ENCODE measurements at places on chromosomes 5 and 9.
A peak's percentile ranks its signal among the peaks of the same experiment; 100 is the strongest.

DNA sequence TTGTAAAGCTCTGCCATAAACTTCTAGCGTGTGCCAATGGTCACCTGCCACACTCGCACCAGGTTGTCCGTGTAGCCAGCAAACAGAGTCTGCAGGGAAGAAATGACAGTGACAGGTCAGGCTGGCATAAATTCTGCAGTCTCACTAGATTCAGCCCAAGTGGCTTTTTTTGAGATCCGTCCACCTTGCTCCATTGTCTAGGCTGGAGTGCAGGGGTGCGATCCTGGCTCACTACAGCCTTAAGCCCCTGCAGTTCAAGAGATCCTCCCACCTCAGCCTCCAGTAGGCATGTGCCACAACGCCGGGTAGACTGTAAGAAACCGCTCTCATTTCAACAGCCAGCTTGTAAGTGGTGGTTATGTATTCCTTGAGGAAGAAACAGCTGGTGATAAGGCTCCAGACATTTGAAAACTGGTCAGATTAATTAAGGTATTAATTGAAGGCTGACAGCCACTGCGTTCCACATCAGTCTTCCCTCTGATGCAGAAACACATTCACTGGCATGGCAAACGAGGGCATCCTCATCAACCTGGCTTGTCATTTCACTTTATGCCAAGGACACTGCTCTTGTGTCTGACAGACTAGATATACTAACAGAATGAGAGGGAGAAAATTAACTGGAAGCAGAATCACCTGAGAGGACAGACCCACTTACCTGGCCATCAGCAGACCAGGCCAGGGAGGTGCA lies 6.6 kb downstream of the RACK1 start:
- peaks cover 10% of the 10 kb centered on the region for H3K4me1 ChIP-seq
- no peak overlapping the region for H3K27ac ChIP-seq
- peak overlapping the region; percentile 76 for H3K4me3 ChIP-seq
- H3K36me3 ChIP-seq = peaks cover 55% of the 10 kb centered on the region

GRCh38 chr5:116576053-116576713 lies 1.6 kb upstream of the SEMA6A start:
- H3K27me3 ChIP-seq = peaks cover 23% of the 10 kb centered on the region
- DNase-seq = peak; percentile 91
- H3K36me3 ChIP-seq = peaks cover 5% of the 10 kb centered on the region
- peak overlapping the region; percentile 97 for H3K4me3 ChIP-seq
- peaks cover 16% of the 10 kb centered on the region for H3K4me1 ChIP-seq
- no peak overlapping the region for H3K27ac ChIP-seq

DNA sequence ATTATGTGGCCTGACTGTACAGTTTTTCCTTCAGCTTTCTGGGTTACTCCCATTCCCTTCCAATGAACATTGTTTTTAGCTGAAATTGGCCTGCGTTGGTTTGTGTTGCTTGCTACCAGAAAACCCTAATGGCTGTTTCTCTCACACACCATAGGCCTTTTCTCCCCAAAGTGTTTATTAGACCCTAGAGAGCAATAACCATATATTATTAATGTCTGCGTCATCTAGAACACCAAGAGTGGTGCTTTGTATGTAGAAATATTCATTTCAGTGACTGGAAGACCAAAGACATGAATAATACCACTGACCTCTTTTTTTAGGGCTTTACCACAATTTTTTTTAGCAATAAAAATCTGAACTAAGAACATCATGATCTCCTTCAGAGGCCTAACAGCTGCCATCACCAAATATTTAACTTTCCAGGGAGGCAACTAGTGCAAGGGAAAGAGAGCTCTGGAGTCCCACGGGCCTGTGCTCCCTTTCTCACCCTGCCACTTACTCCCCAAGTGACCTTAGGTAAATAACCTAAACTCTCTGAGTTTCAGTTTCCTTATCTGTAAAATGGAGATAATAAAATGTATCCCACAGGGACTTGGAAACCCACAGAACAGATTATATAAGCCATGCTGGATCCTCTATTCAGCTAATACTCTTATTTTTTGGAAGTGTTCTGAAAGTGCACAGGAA lies 201.9 kb upstream of the ISL1 start:
- H3K27ac ChIP-seq = no peak overlapping the region
- no peaks in the 10 kb centered on the region for H3K36me3 ChIP-seq
- no peak overlapping the region for H3K4me3 ChIP-seq
- H3K4me1 ChIP-seq = no peaks in the 10 kb centered on the region
- no peaks in the 10 kb centered on the region for H3K27me3 ChIP-seq
- no peak for DNase-seq

DNA sequence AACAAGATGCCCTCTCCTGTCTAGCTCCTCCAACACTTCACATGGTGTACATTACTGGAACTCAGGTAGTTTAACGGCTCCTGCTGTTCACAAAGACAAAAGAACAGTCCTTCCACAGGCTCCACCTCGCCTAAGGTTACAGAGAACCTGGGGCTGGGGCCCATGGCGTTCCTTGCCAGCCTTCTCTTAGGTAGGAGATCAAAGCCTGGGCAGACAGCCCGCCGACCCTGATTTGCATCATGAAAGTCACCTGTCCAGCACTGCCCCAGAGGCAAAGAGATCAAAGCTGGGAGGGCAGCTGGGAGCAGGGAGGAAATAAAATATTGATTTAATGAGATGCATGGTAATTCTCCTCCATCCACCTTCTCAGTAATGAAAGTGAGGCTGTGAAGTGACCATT lies 115.0 kb upstream of the SLIT3 start:
- peaks cover 2% of the 10 kb centered on the region for H3K27me3 ChIP-seq
- no peaks in the 10 kb centered on the region for H3K36me3 ChIP-seq
- no peak overlapping the region for H3K27ac ChIP-seq
- DNase-seq = no peak

DNA sequence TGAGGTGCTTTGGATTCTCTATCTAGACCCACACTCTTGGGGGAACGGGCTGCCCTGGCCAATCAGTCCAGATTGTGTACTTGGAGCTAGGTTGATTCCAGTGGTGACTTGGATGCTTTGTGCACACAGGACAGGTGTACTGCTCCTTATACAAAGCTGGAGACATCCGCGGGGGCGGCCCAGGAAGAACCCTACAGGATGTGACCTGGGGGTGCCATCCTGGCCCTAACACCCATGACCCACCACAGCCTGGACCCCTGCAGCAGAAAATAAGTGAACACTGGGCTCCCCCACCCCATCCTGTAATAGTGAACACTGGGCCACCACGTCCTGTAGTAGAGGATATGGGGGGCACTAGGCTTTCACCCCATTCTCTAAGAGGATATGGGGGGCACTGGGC lies 12.1 kb upstream of the PLEKHG4B start:
- peaks cover 9% of the 10 kb centered on the region for H3K36me3 ChIP-seq
- H3K4me1 ChIP-seq = peaks cover 6% of the 10 kb centered on the region
- peaks cover 10% of the 10 kb centered on the region for H3K27me3 ChIP-seq
- DNase-seq = no peak
- no peak overlapping the region for H3K4me3 ChIP-seq
- no peak overlapping the region for H3K27ac ChIP-seq

GRCh38 chr9:95874303-95874988 lies 1.0 kb upstream of the ERCC6L2 start:
- H3K27ac ChIP-seq = no peak overlapping the region
- H3K4me3 ChIP-seq = no peak overlapping the region
- H3K36me3 ChIP-seq = peaks cover 15% of the 10 kb centered on the region
- peaks cover 16% of the 10 kb centered on the region for H3K4me1 ChIP-seq
- peaks cover 6% of the 10 kb centered on the region for H3K27me3 ChIP-seq

- peaks cover 10% of the 10 kb centered on the region for H3K4me1 ChIP-seq
- peak overlapping the region; percentile 60 for H3K4me3 ChIP-seq
- no peak overlapping the region for H3K27ac ChIP-seq
- no peak for DNase-seq
These were observed 25.5 kb upstream of the ARAP3 start for GRCh38 chr5:141707510-141707909.

DNA sequence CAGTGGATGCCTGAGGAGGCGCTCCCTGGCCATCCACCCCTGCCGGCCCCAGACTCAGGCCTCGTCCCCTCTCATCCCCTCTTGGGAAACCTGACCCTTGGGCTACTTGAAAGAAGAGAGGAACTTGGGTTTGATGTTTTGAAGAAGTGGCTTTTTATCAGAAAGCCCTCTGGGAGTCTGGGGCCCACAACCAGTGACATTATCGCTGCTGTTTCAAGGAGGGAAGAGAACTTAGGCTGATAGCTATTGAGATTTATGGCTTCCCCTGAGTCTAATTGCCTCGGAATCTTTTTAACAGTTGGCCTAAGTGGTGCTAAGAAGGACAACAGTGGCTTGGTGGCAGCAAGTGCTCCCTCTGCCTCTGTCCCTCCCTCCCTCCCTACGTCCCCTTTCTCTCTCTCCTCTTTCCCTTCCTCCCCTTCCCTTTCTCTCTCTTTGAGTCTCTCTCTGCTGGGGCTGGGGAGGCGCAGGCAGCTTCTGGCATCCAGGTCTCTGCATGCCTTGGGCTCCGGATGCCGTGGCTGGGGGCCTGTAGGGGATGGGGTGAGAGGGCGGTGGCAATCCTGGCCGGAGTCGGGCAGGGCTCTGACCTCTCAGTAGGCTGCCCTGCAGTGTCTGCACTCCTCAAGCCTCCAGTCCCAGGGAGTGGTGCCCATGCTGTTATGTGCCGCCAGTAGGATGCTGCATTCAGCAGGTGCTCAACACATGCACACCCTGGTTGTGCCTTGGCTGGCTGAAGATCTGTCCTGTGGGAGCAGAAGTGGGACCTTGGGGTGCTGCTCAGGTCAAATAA lies 49.6 kb upstream of the RXRA start:
- no peak overlapping the region for H3K4me3 ChIP-seq
- no peaks in the 10 kb centered on the region for H3K4me1 ChIP-seq
- DNase-seq = no peak
- no peak overlapping the region for H3K27ac ChIP-seq
